ENCODE measurements at places on chromosomes 4 and X.

GRCh38 chrX:26586570-26586969 lies 370.6 kb downstream of the MAGEB5 start:
- DNase-seq, result no peak

DNA sequence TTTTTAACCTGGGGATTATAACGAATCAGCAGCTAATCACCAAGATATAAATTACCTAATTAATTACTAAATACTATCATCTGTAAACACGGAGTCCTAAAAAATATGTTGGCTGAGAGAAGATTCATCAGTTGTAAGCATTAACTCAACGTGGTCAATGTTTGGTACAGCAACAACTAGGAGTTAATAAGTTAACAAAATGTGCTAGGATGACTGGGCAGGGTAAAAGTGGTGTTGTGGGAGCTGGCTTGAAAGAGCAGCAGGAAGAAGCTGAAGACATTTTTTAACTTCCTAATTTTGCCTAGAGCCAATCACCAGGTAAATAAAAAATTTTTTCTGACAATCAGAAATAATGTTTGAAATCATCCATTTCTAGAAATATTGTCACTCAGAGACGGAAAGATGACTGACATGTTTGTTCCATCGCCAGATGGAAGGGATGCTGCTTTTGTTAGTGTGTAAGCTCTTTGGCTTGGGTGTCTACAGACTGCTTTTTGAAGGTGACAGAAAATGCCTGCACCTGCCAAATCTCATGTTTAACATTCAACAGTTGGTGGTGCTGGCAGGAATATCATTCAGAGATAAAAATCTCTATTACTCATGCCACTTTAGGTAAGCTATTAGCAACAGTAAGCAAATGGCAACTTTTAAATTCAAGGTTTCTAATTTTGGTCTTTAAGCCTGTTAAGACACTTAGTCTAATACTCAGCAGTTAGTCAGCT lies 1126.9 kb downstream of the STPG2 start:
- no peak for DNase-seq

DNA sequence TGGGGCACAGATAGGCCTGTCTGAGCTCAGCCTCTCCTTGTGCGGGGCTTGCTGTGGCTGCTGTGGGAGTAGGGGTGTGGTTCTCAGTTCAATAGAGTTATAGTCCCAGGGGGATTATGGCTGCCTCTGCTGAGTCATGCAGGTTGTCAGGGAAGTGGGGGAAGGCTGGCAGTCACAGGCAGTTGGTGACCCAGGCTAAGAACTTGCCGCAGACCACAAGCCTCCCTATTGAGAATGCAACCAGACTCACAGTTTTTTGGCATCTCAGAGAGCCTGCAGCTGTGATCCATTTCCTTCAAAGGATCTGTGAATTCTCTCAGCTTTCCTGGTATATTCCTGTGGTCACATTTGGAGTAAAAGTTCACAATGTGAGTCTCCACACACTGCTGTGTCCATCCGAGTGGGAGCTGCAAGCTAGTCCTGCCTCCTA lies 364.9 kb downstream of the ZNF674 start:
- DNase-seq, result no peak

GRCh38 chrX:140526171-140526570 lies 21.3 kb upstream of the SOX3 start:
- no peak for DNase-seq

DNA sequence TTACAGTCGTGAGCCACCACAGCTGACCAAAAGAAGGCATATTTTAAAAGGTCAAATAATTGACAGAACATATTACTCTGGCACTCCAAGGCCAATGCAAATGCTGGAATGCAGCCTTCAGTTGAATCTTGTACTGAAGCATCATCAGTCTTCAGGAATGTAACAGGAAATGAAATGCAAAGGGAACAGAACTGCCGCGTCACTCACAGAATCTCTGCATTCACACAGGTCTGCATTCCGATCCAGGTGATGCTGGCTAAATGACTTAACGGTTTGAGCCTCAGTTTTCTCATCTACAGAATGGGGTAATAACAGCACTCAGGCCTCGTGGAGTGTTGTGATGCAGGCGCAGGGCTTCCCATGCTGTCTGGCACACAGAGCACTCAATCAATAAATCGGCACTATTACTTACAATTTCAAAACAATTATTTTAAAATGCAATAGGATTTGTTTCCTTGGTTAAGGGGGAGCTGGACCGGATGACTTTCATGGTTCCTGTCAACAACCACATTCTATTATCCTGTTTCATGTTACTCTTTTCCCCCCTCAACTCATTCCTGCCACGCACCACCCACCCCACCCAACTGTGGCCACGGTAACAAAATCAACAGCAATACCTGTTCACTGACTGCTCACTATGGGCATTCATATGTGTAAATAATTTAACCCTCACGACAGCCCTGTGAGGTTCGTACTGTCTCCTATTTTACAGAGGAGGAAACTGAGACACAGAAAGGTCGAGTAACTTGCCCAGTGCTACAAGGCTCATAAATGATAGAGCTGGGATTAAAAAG lies 32.4 kb downstream of the IGFBP7 start:
- no peak for DNase-seq

- DNase-seq, result no peak
These were observed 7.0 kb upstream of the EREG start for GRCh38 chr4:74357965-74358364.

DNA sequence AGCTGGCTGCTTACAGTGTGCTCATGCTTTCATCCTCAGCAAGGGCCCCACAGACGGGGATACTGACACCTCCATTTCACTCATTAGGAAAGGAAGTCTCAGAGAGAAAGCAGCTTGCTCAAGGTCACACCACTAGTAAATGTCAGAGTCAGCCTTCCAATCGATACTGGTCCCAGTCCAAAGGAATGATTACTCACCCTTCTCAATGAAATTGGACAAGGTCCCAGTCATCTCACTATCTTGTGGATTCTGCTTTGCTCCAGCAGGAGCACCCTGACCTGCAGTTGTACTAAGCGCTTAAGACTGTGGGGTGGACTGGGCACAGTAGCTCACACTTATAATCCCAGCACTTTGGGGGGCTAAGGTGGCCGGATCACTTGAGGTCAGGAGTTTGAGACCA lies 132.2 kb upstream of the SLC34A2 start:
- DNase-seq, result no peak

DNA sequence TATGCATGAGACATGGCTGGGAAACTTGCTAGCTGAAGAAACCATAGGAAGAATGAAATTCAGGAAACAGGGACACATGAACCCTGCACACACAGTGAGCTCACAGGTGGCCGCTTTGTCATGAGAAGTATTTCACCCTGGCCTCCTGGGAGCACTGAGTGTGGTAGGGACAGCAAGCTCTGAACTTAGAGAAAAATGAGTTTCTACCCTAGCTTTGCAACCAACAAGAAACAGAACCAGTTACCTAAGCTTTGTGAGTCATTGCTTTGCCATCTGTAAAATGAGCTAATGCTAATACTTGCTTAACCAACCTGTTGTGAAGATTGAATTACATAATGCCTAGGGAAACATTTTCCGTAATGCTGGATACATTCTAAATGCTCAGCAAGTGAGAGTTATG lies 206.6 kb upstream of the HS3ST1 start:
- no peak for DNase-seq

DNA sequence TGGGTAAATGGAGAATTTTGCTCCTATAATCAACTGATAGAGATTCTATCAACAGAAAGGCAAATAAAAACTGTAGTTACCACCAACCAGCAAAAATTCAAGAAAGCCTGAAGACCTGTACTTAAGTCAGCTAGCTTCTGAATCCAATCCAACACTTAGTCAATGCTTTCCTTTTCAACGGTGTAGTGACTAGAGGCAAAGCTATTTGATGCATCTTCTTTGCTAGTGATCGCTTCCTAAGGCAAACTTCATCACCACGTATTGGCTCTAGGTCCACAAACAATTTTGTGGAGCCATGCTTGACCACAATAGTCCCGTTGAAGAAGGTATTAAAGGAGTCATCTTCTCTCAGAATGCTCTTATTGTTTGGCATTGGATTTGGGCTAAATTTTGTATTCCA lies 25.0 kb upstream of the UBA6 start:
- no peak for DNase-seq

GRCh38 chr4:74032064-74032463 lies 6.4 kb downstream of the CXCL3 start:
- DNase-seq, result no peak

DNA sequence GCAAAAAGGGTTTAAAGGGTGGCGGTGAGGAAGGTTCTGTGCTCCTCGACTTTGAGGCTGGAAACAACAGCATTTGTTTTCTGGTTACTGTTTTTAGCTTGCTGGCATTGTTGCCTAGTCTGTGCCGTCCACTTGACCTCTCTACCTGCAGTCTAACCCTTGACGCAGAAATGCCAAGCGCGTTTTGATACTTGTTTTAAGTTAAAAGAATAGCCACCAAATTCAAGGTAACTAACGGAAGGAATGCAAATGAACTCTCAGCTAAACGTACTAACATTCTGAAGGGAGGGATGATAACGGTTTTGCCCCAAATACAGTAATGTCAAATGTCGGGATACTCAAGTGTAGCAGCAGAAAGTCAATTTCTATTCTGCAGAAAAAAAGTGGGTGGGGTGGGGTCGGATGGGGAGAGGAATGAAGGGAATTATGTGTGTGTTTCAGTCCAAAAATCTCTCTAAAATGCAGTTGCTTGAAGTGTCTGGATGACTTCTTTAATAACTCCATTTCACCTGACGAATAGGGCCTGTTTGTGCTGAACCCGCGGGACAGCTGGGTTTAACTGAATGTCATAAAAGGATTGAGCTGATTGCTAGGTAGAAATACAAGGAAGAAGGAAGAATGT lies 3.4 kb upstream of the NKX6-1 start:
- DNase-seq, result no peak

- DNase-seq, result no peak
These were observed 17.8 kb downstream of the TMSB15A start for GRCh38 chrX:102498732-102499131.

DNA sequence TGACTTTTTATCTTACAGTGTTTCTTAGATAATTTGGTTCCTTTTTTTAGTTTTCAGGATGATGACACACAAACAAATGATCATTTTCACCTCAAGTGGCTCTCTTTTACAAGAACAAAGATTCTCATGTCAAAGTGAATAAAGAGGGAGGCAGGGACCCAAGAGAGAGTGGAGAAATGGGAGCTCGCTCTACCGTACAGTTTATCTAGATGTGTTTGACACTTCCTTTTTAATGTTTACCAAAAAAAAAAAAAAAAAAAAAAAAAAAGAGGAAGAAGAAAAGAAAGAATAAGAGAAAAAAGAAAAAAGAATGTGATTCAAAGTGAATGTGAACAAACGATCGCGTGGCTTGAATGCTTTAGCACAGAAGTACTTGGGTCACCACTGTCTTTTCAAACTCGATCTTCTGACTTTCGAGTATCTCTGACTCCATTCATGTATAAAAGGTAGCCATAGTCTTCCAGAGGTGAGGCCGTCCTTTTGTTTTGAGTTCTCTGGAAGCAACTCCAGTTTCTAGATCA lies 75.6 kb upstream of the GRXCR1 start:
- no peak for DNase-seq

GRCh38 chrX:17680732-17681413 lies 56.4 kb upstream of the SCML1 start:
- no peak for DNase-seq

- DNase-seq, result no peak
These were observed at the start of gene SH3D19 for GRCh38 chr4:151325111-151325948. Gene SH3D19, minus strand, starts transcription at chr4:151325605. Its CDS starts 253 bp downstream, at chr4:151325352.

DNA sequence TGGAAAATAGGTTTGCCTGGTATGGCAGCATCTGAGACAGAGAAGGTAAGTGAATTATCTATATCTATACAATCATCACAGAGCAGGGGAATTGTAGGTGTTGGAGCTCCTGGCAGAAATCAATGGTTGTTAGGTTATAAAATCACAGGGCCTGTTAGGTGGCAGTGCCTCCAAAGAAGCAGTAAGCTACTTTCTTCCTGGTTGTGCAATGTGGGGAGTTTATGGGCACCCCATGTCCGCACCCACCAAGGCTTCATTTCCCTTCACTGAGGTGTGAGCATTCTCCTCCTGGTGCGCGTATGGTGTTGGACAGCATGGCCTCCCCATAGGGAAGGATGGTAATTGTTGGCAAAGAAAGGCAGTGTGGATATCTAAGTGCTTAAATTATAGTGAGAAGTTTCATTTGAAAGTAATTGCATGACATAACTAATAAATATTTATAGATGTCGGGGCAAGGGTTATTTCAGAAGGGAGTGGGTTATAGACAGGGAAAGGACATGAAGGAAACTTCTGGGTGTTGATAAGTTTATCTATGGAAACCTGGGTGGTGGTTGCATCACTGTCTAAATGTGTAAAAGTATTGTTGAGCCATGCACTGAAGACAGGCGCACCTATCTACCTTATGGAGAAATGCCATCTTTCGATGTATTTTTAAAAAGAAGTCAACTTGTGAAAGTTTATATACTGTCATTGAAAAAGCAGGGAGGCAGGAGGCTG lies 153.7 kb downstream of the FRAS1 start:
- no peak for DNase-seq

- DNase-seq, result no peak
These were observed 263.7 kb upstream of the UGT8 start for GRCh38 chr4:114334884-114335330.

- DNase-seq, result no peak
These were observed 244.6 kb upstream of the BOD1L1 start for GRCh38 chr4:13872155-13872554.

DNA sequence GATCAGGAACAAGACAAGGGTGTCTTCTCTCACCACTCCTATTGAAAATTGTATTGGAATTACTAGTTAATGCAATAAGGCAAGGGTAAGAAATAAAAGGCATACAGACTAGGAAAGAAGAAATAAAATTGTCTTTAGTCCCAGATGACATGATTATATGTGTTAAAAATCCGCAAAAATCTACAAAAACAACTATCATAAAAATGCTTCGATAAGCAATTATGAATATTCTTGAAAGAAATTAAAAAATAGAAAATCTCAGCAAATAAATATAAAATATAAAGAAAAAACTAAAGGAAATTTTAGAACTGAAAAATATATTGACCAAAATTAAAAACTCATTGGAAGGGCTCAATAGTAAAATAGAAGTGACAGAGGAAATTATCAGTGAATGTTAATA lies 243.3 kb downstream of the ZNF674 start:
- no peak for DNase-seq

- DNase-seq, result no peak
These were observed 73.2 kb upstream of the AMOT start for GRCh38 chrX:112913807-112914206.

GRCh38 chrX:19775830-19776485 lies 111.4 kb downstream of the SH3KBP1 start:
- no peak for DNase-seq

DNA sequence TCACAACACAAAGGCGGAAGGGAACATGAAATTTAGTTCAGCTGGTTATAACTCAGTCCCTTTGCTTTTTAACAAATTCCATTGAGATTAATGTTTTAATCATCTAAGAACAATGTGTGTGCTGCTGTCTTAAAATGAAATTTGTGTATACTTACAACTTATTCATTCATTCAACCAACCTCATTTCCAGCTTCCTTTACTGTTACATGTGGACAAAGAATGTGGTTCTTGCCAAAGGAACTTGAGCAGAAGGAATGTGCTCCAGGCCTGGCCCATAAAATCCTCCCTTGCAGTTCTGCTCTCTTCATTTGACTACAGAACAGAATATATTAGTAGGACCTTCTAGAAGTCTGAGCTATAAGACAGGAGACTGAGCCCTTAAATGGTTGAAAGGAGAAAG lies 176.8 kb upstream of the GLRA2 start:
- DNase-seq, result no peak

GRCh38 chr4:15506464-15506863 lies 36.8 kb downstream of the CC2D2A start:
- no peak for DNase-seq

GRCh38 chr4:38805530-38806145 lies 1.0 kb upstream of the TLR1 start:
- no peak for DNase-seq

GRCh38 chr4:142112451-142112850 lies 476.1 kb downstream of the IL15 start:
- no peak for DNase-seq

GRCh38 chrX:50567636-50568035 lies 97.0 kb upstream of the DGKK start:
- no peak for DNase-seq

All from stimulated activated CD4-positive, alpha-beta T cell treated with anti-CD3 and anti-CD28 coated beads, TNF-alpha, amount 100 ng/mL, for 4 hours (primary cell).